ENCODE measurements at places on chromosomes 1 and 21.

DNA sequence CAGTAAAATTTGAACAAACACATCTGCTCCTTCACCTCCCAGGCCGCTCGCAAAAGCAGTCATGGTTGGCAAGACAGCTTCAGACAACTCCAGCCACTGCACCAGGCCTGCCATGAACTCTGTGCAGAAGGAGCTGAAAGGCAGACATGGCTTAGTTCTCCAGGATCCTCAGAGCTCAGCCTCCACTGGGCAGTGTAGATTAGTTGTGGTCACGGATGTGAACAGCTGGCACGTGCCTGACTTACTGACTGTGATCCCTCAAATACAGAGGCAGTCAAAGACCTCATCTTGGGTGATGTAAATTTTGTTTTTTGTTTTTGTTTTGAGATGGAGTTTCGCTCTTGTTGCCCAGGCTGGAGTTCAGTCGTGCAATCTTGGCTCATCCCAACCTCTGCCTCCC, 28.4 kb downstream of the TMCO4 start:
- DNase-seq = no peak

DNA sequence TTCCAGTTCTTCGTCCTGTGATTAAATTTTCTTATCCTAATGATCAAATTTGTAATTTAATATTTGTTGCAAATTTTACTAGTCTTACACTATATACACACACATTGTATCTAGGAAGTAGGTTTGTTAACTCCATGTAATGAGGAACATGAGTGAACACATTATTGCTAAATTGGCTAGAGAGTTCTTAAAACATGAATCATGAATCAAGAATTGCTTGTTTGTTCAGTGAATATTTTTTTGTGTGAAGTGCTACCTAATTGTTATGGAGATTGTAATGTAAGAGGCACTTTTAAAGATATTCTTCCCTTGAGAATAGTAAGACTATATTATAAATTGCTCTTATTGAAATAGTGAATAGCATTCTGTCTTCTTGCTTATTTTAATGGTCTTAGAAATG, 4.6 kb downstream of the GPSM2 start:
- DNase-seq = no peak

GRCh38 chr21:31498985-31499384, 154.9 kb upstream of the TIAM1 start:
- no peak for DNase-seq

DNA sequence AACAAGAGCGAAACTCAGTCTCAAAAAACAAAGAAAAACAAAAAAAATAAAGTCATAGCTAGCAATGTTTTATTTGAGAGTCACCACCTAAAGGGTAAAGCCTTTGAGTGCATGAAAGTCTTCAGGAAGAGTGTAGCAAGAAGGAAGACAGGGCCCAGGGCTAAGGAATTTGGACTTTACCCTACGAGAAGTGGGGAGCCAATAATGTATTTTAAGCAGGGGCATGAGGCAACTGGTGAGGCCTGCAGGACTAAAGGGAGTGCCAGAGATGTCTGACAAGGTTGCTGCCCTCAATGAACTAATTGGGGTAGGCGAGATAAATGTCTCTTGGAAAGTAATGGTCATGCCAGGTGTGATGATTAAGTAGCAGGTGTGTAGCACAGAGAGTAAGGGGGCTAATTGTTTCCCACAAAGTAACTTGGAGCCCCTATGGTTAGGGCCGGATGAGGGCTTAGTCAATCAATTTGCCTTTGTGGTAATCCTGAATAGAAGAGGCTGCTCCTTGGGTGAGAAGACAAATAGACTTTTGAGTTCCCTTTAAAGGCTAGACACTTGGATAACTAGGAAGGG, 31.6 kb upstream of the CACNA1E start:
- no peak for DNase-seq

- no peak for DNase-seq
These were observed 127.1 kb upstream of the C1orf105 start for GRCh38 chr1:172293429-172293828.

DNA sequence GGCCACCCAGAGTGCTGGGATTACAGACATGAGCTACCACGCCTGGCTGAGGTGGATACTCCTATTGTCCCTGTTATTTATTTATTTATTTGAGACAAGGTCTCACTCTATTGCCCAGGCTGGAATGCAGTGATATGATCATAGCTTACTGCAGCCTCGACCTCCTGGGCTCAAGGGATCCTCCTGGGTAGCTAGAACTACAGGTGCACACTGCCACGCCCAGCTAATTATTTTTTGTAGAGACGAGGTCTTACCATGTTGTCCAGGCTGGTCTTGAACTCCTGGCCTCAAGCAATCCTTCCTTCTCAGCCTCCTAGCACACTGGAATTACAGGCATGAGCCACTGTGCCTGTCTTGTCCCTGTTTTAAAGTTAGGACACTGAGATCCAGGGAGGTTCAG, 5.2 kb downstream of the LDLRAP1 start:
- DNase-seq = no peak

- no peak for DNase-seq
These were observed 30.1 kb downstream of the CAMK1G start for GRCh38 chr1:209613400-209614150.

- peak; percentile 57 for DNase-seq
These were observed 32.1 kb upstream of the APOBEC4 start for GRCh38 chr1:183685112-183685713.

DNA sequence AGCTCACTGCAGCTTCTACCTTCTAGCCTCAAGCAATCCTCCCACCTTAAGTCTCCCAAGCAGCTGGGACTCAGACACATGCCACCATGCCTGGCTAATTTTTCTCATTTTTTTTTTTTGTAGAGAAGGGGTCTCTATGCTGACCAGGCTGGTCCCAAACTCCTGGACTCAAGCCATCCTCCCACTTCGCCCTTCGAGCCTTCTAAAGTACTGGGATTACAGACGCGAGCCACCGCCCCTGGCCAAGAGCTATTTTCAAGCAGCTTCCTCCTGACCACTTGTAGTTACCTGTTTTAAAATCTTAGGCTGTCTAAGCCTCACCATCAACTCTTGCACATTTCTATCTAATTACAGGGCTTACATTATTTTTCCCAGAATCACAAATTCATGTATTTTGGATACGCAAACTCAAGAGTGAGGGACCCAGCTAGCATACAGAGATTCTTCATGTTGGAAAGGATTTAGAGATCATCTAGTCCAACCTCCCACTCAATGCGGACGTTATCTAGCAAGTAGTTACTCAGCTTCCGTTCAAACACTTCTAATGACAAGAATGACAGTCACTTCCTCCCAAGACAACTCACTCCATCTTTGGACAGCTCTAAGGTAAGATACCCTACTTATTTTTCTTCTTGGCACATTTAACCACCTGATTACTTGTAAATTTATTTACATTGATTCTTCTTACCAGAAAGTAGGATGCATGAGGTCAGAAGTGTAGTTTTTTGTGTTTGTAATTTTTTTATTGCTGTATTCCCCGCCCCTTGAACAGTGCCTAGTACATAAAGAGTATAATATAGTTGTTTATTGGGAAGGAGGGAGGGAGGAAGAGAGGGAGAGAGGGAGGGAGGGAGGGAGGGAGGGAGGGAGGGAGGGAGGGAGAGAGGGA, 65.4 kb downstream of the LUZP1 start:
- peak; percentile 43 for DNase-seq

- no peak for DNase-seq
These were observed 125.7 kb upstream of the TMPRSS15 start for GRCh38 chr21:18529254-18529653.

DNA sequence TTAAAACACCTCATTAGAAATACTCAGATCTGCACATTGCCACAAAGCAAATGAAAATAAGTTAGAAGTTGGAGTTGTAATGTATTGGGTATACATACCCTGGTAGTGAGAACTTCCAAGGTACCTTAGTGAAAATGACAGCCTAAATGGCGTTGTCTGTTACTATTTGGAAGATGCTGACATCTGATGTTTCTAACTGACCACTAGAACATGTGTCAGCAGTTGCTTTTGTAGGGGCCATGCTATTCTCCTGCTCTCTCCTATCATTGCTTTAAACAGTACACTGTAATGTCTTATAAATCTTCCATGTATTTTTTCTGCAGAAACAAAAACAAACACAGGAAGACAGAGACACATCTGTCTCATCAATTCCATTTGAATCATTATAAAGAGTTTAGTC, 40.1 kb downstream of the LAMC1 start:
- DNase-seq = no peak

GRCh38 chr1:177615251-177615650, 354.6 kb downstream of the SEC16B start:
- DNase-seq = no peak

GRCh38 chr21:24577301-24577700, 1030.0 kb downstream of the MRPL39 start:
- DNase-seq = no peak

DNA sequence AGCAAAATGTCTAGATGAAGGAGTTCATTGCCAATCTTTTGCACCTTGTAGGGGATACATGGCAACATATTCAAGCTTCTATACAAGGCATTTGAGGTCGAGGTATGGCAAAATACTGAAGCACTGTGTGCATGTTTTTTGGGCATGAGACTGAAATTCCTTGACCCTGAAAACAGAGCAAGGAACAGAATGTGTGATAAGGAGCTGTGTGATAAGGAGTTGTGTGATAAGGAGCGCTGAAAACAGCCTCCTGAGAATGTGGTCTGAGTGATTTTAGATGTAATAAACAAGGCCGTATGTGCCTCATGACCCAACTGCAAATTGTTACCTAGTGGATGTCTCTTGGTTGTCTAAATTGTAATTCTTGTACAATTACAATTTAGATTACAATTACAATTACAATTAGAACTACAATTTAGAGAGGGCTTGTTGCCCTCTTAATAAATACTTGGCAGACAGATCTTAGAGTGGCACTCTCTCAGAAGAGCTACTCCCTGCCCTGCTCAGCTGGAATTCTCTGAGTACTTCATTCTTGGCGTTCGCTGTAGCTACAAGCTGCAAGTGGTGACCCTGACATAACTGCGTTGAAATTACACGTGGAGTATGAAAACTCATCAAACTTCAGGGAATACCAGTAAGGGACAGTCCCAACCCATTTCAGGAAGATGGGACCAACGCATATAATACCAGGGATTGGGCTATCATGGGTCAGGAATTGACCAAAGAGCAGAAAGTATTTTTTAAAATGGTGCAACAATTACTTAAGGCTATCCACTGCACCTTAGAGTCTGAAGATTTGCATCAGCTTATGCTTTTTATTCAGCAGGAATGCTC, 20.0 kb upstream of the ITLN1 start:
- DNase-seq = no peak

- DNase-seq = no peak
These were observed 19.9 kb upstream of the NRIP1 start for GRCh38 chr21:15084668-15085067.

GRCh38 chr1:159239551-159240220, 35.0 kb downstream of the ACKR1 start:
- no peak for DNase-seq

DNA sequence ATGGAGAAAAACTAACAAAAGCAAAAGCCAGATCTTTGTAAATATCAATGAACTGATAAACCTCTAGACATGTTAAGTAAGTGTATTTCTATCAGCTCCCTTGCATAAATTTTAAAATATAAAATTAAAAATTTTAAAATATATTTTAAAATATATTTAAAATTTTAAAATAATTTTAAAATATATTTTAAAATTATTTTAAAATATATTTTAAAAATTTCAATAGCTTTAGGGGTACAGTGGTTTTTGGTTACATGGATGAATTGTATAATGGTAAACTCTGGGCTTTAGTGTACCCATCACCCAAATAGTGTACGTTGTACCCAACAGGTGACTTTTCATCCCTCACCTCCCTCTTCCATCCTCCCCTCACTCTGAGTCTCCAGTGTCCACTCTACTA, 279.2 kb downstream of the SDCCAG8 start:
- no peak for DNase-seq

DNA sequence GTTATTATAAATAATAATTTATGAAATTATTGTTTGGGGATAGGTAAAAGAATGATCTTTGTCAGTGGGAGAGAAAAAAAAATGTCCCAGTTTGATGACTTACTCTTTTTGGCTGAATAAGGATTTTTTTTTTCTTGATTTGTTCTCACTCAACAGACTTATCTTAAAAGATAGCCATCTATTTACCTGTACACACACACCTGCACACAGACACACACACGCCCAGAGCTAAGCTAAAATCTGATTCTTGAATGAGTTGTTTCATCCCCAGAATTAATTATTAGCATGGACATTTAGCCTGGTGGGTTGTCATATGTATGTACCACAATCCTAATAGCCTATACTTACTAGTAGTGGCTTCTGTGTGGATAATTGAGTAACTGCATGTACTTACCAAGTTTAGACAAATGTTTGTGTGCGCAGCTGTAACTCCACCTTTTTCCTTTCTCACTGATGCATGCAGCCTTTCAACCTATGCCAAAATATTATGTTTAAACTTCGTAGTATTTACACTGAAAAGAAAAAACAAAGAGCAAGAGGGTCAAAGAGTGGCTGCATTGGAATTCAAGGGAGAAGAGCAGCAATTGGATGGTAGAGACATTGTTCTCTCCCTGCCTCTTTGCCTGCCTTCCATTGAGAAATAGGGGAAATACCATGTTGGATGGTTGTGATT, 174.3 kb downstream of the ADGRL2 start:
- DNase-seq = no peak

- no peak for DNase-seq
These were observed 23.9 kb downstream of the GPR161 start for GRCh38 chr1:168112673-168113305.

DNA sequence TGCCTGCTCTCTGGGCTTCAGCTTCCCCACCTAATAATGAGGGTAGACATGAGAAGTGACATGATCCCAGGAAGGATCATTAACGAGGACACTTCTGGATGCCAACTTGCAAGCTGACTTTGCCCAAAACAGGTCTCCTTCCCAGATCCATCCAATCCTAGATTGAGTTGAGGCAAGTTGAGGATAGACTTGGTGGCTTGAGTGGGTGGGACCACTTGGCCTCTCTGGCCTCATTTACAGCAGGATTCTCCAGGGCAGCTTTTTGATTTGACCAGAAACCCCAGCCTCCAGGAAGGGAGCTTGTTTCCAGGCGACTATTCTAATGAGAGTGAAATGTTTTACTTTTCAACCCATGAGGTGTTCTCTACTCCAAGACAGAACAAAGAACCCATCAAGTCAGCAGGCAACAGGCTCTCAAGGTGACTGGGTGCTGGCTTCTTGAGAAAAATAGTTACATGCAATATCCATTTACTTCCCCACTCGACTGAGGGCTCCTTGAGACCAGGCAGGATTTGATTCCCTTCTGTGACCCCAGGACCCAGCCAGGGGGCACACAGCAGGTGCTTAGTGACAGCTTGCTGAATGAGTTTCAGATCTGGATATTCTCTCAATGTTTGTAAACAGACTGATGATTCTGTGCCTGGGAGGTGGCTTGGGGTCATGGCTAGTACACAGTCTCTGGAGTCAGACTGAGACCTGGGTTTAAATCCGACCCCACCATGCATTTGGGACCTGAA, 128.2 kb downstream of the DMRTB1 start:
- DNase-seq = no peak

DNA sequence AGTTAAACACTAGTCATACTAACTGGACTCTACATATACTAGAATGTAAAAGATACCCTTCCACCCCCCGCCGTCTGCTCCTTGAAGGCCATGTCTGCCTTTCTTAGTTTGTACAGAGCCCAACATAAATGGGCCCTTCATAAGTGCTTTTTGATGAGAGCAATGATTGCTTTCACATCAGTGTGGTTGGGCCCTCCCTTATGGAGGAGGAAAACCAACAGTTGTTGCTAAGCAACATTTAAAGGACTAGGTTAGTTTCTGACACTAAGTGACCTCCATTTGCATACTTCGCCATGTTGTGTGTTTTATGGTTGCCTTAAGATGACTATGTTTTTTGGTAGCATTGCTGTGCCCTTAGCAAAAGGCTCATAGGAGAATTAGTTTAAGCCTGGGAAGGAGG, 182.0 kb upstream of the SGIP1 start:
- DNase-seq = peak; percentile 81

GRCh38 chr1:167066333-167067122, 23.6 kb downstream of the GPA33 start:
- peak; percentile 71 for DNase-seq

Data from CD4-positive, alpha-beta memory T cell (primary cell).